ENCODE measurements at places on chromosomes 11 and 22. TPM values are rescaled to one million over a fixed set of nuclear protein-coding genes. Genes with fewer than 3 reads are reported as not detected.

CARD16 gene
- not detected for polyA plus RNA-seq

KREMEN1 gene
- polyA plus RNA-seq = 2.8 TPM

SYT9 gene
- 2.3 TPM for polyA plus RNA-seq

BET1L gene
- 7.6 TPM for polyA plus RNA-seq

BIK gene
- polyA plus RNA-seq = 3.1 TPM

MS4A7 gene
- polyA plus RNA-seq = 0.10 TPM

PRG3 gene
- not detected for polyA plus RNA-seq

APOA5 gene
- polyA plus RNA-seq = not detected

LDHAL6A gene
- polyA plus RNA-seq = not detected

Measured in neural cell (in vitro differentiated cells).